Skin of body (tissue), 3 donors: ENCODE measurements at places on chromosomes 16 and 17. TPM values are rescaled to one million over a fixed set of nuclear protein-coding genes. Genes with fewer than 3 reads are reported as not detected.

GRIN2C gene
- 0.69 TPM for total RNA-seq

DNA sequence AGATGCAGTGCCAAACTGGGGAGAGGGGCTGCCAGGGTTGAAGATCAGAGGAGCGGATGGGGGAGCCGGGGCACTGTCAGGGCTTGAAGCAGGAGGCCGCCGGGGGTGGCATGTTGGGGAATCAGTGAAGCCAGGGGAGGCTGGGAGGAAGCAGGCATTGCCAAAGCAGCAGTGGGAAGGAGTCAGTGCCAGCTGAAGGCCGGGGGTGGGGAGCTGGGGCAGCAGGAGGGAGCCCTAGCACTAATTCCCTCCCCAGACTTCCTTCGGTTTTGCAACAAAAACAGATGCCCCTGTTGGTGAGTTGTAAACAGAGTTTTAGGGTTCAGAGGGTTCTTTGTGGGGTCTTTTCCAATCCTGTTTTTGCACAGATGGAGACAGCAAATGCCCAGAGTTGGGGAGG lies 10.9 kb upstream of the TAC4 start:
- no peak for DNase-seq

RCVRN gene
- 0.10 TPM for total RNA-seq

DNA sequence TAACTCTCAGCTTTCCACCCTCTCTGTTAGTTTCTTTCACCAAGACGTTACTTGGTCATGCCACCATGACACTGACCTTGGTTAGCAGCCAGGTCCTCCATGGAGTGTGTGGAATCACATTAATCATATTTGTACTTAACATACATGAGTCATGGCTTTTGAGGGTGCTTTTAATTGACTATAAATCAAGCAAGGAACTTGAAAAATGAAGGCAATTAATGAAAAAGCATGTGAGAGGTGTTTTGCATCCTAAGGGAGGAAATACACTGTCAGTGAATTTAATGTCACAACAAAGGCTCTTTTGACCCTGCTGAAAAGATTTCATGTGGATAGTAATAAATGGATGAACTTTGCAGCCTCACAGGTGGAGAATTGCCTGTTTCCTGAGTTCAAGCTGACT lies 240.7 kb downstream of the CDH13 start:
- DNase-seq = no peak

- DNase-seq = no peak
Observed at GRCh38 chr17:74455025-74455545, 11.3 kb upstream of the CD300A start.

DNA sequence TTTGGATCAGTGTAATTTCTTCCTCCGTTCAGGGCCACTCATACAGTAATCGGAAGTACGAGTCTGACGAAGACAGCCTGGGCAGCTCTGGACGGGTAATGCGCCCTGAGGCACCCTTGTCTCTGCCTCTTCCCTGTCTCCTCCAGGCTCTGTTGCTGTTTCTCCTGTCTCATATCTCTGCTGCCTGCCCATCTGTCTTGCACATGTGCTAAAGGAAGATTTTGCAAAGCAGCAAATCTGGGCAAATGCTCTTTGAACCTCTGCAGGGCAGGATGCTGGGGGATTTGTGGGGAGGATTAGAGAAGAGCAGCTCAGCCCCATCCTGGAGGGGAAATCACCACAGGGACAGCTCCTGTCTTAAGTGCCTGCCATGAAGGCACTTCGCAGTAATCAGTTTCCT lies 32.4 kb upstream of the POLR3E start:
- no peak for DNase-seq

GRCh38 chr17:48160177-48161081 lies 52.9 kb downstream of the SNX11 start:
- no peak for DNase-seq

DNA sequence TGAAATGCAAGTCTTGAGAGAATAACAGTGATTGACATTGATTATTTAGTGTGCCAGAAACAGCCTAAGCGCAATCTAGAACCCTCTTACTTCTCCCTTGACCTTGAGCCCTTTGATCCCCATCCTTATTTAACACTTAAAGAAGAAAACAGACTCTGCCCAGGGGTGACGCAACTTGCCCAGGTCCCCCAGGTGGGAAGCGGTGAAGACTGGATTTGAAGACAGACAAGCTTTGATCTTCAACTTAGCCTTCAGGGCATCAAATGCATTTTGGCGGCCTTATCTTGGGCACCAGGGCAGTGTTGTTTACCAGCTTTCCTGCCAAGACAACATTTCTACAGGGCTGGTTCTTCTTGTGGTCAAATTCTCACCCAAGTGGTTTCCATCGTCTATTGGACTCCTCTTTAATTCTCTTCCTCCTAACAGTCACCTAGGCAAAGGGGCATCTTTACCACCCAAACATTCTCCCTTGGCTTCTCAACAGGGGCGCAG lies 8.9 kb upstream of the CIITA start:
- DNase-seq = no peak

- DNase-seq = no peak
Observed at GRCh38 chr16:31089199-31089598, 456 bp upstream of the PRSS53 start.

SENP3 gene
- 29.8 TPM for total RNA-seq

DNA sequence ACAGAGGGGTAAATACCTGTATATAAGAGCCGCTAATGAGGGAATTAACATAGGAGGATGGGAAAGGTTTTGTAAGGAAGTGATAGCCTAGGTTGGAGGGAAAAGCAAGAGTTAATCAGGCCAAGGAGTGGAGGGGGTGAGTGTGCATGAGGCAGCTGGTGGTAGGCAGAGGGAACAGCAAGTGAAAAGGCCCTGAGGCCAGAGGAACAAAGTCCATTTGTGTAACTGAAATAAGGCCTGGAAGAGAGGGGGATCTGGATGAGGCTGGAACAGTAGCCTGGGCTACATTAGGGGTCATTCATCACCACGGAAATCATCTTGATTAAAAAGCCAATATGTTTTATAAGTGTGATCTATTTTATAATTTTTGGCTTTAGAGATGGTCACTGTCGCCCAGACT lies 45.7 kb downstream of the FZD2 start:
- DNase-seq = no peak

DNA sequence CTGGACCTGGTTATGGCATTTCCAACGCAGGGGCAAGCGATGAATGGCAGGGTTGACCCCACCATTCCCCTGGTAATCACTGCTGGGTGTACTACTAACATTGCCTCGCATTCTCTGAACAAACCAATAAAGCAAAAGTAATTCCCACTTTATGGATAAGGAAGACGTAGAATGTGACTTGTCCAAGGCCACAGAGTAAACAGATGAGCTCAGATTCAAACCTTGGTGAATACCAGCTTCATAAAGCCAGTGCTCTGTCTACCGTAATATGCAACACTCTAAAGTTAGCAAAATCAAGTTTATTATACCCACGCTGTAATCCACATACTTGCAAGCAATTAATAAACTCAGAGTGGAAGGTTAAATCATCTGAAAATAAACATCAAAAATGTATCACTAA lies 59.6 kb downstream of the ANKFY1 start:
- DNase-seq = no peak

- no peak for DNase-seq
Observed at GRCh38 chr17:50954641-50955121, 88.5 kb upstream of the TOB1 start.

CES3 gene
- not detected for total RNA-seq

ATP2A3 gene
- total RNA-seq = 5.5 TPM

GRCh38 chr16:87855852-87856715 lies 13.2 kb downstream of the SLC7A5 start:
- DNase-seq = no peak

NSF gene
- 26.4 TPM for total RNA-seq

- DNase-seq = no peak
Observed at GRCh38 chr16:969508-970385, 1.0 kb downstream of the LMF1 start.

GRAP gene
- 2.2 TPM for total RNA-seq

GRCh38 chr16:83898463-83899271 lies at the start of gene MLYCD:
TSS of gene MLYCD (plus strand) at chr16:83899115. CDS start at chr16:83899145, 30 bp downstream.
- DNase-seq = peak; percentile 34

- no peak for DNase-seq
Observed at GRCh38 chr16:56269281-56269680, 78.0 kb downstream of the GNAO1 start.

GRCh38 chr17:32443827-32444300 lies 446 bp upstream of the PSMD11 start:
- no peak for DNase-seq

DNA sequence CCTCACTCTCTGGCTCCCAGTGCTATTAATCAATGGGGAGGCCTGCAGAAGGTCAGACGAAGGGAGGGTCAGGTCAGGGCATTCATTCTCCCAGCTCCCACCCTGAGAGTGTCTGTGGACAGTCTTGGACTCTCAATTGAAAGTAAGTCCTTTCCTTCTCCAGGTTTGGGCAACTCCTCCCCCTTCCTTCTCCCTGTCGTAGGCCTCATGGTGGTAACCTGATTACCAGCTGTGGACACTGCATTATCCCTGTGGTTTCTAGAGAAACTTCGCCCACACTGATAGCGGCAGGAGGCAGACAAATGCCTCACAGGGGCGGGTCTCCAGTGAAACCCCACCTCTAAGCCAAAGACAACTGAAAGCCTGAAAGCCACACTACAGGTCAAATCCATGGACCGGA lies 57.7 kb upstream of the SLC25A19 start:
- DNase-seq = no peak
